ENCODE measurements at places on chromosomes 4 and X. TPM values are rescaled to one million over a fixed set of nuclear protein-coding genes. Genes with fewer than 3 reads are reported as not detected.

- no peaks in the 10 kb centered on the region for H3K36me3 ChIP-seq
- H3K4me1 ChIP-seq = no peaks in the 10 kb centered on the region
- no peaks in the 10 kb centered on the region for H3K27me3 ChIP-seq
- DNase-seq = peak; percentile 45
- H3K27ac ChIP-seq = no peak overlapping the region
Measured at GRCh38 chr4:100682477-100683218, 164.8 kb upstream of the EMCN start.

GRCh38 chrX:134810211-134810610 is 151.9 kb upstream of the PLAC1 start:
- H3K27me3 ChIP-seq = no peaks in the 10 kb centered on the region
- H3K4me3 ChIP-seq = no peak overlapping the region
- H3K27ac ChIP-seq = 0 out of 2 replicates have a peak overlapping the region, but pooled peaks have one; percentile 21
- H3K36me3 ChIP-seq = no peaks in the 10 kb centered on the region
- peaks cover 12% of the 10 kb centered on the region for H3K4me1 ChIP-seq

- no peak overlapping the region for H3K27ac ChIP-seq
- peak; percentile 80 for DNase-seq
- H3K4me1 ChIP-seq = no peaks in the 10 kb centered on the region
- no peaks in the 10 kb centered on the region for H3K27me3 ChIP-seq
- H3K36me3 ChIP-seq = no peaks in the 10 kb centered on the region
Measured at GRCh38 chr4:138494931-138495330, 252.8 kb upstream of the SLC7A11 start.

DNA sequence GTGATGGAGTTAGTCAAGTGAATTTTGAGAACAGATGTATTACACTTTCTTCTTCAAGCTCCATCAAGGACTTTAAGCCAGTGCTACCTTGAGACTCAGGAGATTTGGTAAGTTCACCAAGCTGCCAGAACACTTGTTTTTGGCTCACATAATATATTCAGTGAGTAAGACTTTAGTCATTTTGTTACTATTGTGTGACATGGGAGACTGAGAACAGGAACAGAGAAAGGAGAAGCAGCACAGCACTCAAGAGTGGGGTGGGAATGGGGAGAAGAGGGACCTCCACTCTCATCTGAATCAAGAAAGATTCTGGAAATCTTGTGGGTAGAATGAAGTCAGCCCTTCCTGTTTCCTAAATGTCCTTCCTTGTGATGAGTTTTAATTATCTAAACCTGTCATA is 87.3 kb upstream of the TET2 start:
- no peak overlapping the region for H3K4me3 ChIP-seq
- H3K27ac ChIP-seq = no peak overlapping the region
- H3K4me1 ChIP-seq = peaks cover 10% of the 10 kb centered on the region
- no peaks in the 10 kb centered on the region for H3K36me3 ChIP-seq

GRCh38 chr4:80925293-80925692 is 105.2 kb upstream of the BMP3 start:
- H3K36me3 ChIP-seq = no peaks in the 10 kb centered on the region
- no peaks in the 10 kb centered on the region for H3K27me3 ChIP-seq
- H3K4me1 ChIP-seq = no peaks in the 10 kb centered on the region
- H3K27ac ChIP-seq = no peak overlapping the region
- no peak overlapping the region for H3K4me3 ChIP-seq

The SRP72 gene
- 84.6 TPM for total RNA-seq

The TRIM75 gene
- total RNA-seq = not detected

The CPEB2 gene
- 2.4 TPM for total RNA-seq

The BMPR1B gene
- total RNA-seq = 1.0 TPM

Data from GM23338 (cell line).